Dorsolateral prefrontal cortex (tissue), 122 donors: ENCODE measurements at places on chromosomes 2 and 18.
A peak's percentile ranks its signal among the peaks of the same experiment; 100 is the strongest.

DNA sequence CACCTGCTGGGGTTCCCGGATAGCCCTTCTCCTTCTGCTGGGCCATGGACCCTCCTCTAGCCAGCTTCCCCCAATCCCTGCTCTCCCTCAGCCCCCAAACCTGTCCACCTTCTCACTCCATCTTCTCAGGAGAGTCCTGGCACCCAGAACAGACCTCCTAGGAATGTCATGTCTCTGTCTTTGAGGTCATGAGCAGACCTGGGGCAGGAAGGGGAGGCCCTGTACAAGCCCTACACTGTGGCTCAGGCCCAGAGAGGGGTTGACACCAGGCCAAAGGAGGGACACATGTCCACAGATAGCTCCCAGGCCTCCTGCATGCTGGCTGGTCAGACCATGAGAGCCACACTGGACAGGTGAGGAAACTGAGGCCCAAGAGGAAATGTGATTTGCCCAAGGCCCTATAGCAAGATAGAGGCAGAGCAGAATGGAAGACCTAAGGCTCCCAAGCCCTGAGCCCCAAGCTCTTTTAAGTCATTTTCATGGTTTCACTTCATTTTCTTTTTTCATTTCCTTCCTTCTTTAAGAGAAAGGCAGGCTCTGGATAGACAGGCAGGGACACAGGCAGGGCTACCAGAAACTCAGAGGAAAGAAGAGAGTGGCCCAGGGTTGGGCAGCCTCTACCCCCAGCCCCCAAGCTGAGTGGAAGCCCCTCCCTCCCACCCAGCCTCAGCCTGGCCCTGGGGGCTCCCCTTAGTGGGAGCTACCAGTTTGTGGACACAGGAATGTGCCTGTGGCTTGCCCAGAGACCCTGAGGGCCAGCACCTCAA is 159.7 kb downstream of the SMAD7 start:
- DNase-seq, result peak; percentile 29

- no peak for DNase-seq
Observed at GRCh38 chr2:177143444-177143843, 69.2 kb upstream of the HNRNPA3 start.

DNA sequence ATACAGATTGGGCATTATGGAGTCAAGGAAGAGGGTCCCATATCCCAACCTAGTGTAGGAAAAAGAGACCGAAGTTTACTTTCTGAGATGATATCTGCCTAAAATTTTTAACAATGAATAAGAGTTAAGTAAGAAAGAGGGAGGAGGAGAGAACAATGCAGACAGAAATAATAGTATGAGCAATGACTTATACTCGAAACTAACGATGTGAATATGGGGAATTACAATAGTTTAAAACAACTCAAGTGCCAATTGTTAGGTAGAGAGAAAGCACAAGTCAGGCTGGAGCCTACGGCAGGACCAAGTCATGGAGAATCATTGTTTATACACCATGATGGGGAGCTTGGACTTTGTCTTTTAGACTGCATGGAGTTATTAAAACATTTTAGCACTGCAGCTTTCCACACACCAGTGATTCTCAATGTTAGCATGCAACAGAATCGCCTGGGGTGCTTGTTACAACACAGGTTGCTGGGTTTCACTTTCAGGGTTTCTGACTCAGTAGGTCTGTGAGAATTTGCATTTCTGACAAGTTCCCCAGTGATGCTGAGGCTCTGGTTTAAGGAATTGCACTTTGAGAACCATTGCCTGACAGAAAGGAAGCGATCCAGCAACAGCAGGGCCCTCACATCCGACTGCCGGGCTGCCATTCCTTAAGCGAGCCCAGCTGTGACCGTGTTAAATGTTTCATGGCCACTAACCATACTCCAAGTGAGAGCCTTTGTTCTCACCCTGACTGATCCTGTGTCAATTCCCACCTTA is 511.2 kb downstream of the DCDC2C start:
- no peak for DNase-seq

DNA sequence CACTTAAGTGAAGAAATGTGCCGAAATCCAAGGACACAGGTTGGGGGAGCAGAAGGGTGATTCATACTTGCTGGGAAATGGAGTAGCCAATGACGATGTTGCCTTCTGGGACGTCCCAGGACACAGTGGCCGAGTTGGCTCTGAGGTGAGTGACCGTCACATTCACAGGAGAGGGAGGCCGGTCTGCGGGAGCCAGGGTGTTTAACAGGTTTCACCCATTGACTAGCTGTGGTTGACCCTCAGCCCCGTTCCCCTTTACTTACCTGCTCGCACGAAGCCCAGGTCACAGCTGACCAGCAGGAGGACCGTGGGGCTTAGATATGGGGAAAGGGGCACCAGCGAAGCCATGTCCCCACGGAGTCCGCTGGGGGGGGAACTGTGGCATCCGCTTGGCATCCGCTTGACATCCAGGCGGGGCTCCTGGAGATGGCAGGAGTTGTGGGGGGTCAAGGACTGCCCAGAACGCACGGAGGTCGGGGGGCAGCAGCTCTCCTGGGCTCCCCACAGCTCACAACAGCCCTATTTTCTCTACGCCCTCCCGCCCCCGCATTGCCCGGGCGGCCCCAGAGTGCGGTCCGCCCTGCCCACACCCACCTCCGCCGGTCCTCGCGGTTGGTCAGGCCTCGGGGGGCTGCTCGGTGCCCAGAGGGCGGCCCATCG is 586 bp downstream of the FNDC4 start:
- DNase-seq, result peak; percentile 39

DNA sequence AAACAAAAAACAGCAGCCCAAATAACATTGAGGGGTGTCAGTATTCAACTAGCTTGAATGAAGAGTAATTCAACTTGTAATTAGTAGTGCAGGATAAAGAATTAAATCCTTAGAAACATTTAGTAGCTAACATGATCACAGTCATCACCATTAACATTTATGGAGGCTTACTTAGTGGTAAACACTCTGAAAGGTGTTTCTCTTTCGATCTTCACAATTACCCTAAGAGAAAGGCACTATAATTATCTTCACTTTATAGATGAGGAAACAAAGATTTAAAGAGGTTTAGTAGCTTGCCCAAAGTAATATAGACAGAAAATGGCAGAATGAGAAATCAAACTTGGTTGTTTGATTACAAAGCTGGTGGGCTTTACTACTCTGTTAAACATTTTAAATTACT is 81.5 kb downstream of the GAREM1 start:
- no peak for DNase-seq

GRCh38 chr18:43587538-43588153 is 310.4 kb upstream of the SYT4 start:
- no peak for DNase-seq

DNA sequence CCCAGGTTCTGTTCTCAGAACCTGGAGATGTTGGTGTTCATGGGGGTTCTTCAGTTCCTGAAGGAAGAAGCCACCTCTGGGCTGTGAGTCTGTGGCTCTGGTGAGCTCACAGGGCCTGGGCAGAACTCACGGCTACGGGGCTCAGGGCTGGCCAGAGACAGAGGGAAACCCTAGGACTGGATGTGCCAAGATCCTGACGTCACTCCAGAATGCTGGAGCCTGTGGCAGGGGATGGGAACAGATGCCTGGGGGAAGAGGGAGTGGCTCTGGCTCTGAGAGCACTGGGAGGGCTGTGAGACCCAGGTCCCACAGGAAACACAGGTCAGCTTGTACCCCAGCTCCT is at the start of gene OTOF:
Gene OTOF (minus strand): TSS at position 214 of the 343 bp plus-strand sequence.
- DNase-seq, result no peak

DNA sequence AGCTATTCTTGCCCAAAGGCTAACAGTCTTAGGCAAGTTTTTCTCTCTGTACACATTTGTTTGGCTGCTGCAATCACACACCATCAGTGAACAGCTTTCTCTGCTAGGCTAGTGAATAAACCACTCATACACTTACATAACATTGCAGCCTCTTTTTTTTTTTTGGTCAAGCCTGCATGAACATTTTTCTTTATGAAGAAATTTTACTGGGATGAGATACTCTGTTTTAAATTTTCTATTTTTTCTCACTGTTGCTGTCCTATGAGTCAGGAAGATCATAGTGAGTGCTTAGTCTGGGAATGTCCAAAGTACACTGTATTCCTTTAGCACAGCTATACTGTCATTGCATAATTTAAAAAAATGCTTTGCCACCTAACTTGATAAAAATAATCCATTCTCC is 58.5 kb downstream of the ROCK1 start:
- DNase-seq, result no peak

- no peak for DNase-seq
Observed at GRCh38 chr2:30823452-30823851, 16.2 kb upstream of the CAPN13 start.

DNA sequence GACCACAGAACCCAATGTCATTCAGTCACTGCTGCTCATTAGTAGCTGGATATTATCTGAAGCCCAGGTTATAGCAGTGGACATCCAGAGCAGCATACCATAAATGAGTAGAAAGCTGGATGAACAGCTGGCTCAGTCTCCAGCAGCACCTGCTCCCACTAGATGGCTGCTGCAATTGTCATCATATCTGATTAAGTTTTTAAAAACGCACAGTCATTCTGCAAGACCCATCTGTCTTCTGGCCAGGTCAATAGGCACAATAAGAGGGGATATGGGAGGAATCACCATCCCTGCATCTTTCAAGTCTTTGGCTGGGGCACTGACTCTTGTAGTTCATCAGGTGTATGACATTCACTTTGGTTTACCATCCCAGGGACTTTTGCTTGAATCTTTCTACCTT is 55.1 kb upstream of the XDH start:
- no peak for DNase-seq

- DNase-seq, result no peak
Observed at GRCh38 chr2:69501301-69501700, 64.1 kb upstream of the NFU1 start.
